ENCODE measurements at places on chromosomes 2 and 18.

- DNase-seq, result no peak
These were observed 30.0 kb upstream of the ERMN start for GRCh38 chr2:157355618-157356017.

DNA sequence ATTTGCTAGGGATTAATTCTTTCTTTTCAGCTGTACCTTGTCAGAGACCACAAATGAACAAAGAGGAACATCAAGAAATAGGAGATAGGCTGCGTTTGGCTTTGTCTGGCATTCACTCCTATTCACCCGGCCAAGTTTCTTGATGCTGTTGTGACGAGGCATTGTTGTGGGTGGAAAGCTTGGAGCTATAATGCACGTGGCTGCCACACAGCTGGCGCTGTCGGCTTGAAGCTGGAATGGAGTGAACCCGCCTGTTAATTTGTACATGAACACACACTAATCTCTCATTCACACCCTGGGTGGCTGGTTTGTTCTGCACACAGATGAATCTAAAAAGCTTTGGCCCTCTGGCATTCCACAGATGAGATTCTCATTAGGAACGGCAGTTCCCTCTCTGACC lies 274.9 kb upstream of the GYPC start:
- no peak for DNase-seq

GRCh38 chr2:232970051-232970450 lies 43.0 kb downstream of the NGEF start:
- no peak for DNase-seq

GRCh38 chr18:72799106-72799505 lies 68.7 kb downstream of the NETO1 start:
- DNase-seq, result no peak

DNA sequence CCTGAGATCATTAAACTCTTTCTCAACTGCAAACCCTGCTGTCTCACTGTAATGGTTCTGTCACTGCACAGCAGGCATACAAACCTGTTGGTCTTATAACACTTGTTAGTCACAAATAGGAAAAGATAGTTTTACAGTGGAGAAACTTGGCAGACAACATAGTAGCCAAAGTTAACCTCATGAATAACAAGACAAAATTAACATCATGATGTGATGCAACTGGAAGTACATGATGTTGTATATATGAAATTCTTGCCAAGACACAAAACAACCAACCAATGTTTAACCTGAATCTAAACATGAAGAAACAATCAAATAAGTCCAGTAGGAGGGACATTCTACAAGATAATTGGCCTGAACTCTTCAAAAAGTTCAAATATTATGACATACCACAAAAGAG lies 189.3 kb downstream of the RNF152 start:
- DNase-seq, result no peak

- no peak for DNase-seq
These were observed 3.8 kb upstream of the ALS2 start for GRCh38 chr2:201784563-201784962.

GRCh38 chr2:118046634-118047210 lies 32.9 kb upstream of the CCDC93 start:
- DNase-seq, result no peak

GRCh38 chr2:173654161-173654895 lies 299.7 kb downstream of the CDCA7 start:
- no peak for DNase-seq

- DNase-seq, result no peak
These were observed 124.8 kb downstream of the DYM start for GRCh38 chr18:49335677-49336076.
